ENCODE measurements at places on chromosomes 7 and 10. TPM values are rescaled to one million over a fixed set of nuclear protein-coding genes. Genes with fewer than 3 reads are reported as not detected.

- H3K27ac ChIP-seq: no peak overlapping the region
- no peaks in the 10 kb centered on the region for H3K36me3 ChIP-seq
- no peak for DNase-seq
- H3K4me1 ChIP-seq: peaks cover 6% of the 10 kb centered on the region
- H3K4me3 ChIP-seq: no peak overlapping the region
- H3K27me3 ChIP-seq: peaks cover 36% of the 10 kb centered on the region
Observed at GRCh38 chr7:156942708-156943090, 6.8 kb upstream of the NOM1 start.

DNA sequence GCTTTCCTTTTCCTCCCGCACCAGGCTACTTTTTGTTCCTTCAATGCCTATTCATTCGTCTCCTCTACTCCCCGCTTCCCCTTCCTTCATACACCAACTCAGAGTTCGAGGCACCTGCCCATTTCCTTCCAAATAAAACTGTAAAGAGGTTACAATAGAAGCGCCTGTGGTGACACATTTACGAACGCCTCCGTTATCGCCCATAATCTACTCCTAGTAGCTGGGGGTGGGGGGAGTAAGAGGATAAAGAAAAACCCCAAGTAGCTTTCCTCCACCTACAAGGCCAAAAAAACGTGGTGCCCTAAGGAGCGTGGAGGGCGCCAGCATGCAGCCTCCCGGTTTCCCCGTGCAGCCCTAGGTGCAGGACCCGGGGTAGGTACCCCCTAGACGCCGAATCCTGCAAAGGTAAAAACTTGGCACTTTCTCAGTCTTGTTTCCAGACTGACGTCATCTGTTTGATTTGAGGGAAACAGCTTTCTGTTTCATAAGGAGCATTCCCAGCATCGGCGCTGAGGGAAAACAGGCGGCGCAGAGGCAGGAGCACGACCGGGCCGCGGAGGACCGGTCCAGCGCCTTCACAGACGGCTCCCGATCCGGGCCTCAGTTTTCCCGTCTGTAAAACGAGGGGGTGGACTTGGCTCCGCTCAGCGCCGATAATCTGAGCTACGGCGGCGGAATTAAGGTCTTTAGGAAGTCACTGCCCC is 922 bp downstream of the PPA1 start:
- H3K4me3 ChIP-seq: peak overlapping the region; percentile 84
- H3K36me3 ChIP-seq: peaks cover 32% of the 10 kb centered on the region

GRCh38 chr7:74658178-74659004 is 873 bp downstream of the GTF2I start:
- peaks cover 49% of the 10 kb centered on the region for H3K4me1 ChIP-seq
- peak; percentile 97 for DNase-seq
- peak overlapping the region; percentile 81 for H3K4me3 ChIP-seq
- H3K36me3 ChIP-seq: peaks cover 14% of the 10 kb centered on the region

DNA sequence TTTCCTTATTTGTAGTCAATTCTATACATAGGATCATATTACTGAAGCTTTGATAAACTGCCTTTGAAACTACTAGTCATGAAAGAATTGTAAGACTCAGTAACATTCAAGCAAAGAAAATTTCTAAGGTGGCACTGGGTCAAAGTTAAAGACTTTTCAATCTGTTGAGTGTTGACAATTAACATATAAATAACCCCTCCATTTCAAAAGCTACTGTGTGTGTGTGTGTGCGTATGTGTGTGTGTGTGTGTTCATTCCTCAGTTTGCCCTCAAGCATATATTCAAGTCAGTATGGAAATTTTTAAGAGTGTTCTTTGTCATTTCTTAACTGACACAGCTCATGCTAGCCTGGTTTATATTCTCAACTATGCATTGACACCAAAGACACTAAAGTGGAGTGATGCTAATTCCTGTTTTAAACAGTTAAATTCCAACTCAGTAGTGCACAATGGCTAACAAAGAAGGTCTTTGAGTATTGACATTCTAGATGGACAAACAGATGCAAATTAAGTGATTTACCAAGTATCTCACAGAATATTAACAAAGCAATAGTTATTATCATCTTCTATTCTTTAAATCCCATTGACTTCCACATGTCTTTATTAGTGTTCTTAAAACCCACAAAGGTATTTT is 314.8 kb upstream of the GRM3 start:
- H3K27me3 ChIP-seq: no peaks in the 10 kb centered on the region
- H3K4me3 ChIP-seq: no peak overlapping the region
- H3K4me1 ChIP-seq: no peaks in the 10 kb centered on the region
- DNase-seq: no peak
- H3K36me3 ChIP-seq: no peaks in the 10 kb centered on the region

DNA sequence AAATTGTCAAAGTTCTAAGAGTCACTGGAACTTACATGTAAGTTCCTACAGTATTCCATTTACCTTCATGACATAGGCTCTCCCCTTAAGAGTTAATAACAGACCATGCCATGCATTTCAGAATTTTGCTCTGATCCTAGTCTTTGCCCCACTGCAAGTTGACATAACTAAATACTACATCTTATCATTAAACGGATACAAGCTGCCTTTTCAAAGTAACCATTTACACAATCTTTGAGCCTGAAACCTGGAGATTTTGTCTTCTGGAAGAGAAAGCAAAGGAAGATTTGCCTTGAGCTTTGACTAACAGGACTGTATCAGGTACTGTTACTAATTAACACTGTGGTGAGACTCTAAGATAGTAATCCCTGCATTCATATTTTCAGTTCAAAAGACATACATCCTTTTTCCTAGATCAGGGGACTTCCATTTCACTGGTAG is 9.3 kb upstream of the AKR1D1 start:
- no peak overlapping the region for H3K27ac ChIP-seq
- no peaks in the 10 kb centered on the region for H3K36me3 ChIP-seq
- DNase-seq: no peak
- H3K4me1 ChIP-seq: no peaks in the 10 kb centered on the region
- no peaks in the 10 kb centered on the region for H3K27me3 ChIP-seq

AOAH gene
- 17.8 TPM for total RNA-seq

All from activated CD4-positive, alpha-beta T cell treated with anti-CD3 and anti-CD28 coated beads, Interleukin-2, amount 10 ng/mL, durations not matched to agents 24 days and 14 days (primary cell).